ENCODE measurements at places on chromosomes 5 and 9. TPM values are rescaled to one million over a fixed set of nuclear protein-coding genes. Genes with fewer than 3 reads are reported as not detected.
A peak's percentile ranks its signal among the peaks of the same experiment; 100 is the strongest.

The PTGES gene
- total RNA-seq = 9.1 TPM

DNA sequence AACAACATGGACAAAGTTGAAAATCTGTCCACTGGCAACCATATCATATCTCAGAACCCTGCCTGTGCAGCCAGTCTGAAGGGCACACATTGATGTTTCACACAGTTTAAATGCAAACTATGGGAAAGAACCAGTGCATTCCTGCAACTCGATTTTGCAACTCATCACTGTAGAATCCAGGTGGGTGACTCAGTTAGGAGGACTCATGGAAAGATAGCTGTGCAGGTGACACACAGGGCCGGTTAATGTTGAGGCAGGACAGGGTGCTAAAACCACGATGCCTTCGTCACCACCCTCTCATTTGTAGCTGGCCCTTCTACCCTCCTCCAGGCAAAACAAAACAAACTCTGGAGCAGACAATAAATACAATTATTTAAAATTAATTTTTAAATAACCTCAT, 62.8 kb downstream of the TLE1 start:
- ATAC-seq = peak; percentile 88

The FGF1 gene
- 0.88 TPM for total RNA-seq

DNA sequence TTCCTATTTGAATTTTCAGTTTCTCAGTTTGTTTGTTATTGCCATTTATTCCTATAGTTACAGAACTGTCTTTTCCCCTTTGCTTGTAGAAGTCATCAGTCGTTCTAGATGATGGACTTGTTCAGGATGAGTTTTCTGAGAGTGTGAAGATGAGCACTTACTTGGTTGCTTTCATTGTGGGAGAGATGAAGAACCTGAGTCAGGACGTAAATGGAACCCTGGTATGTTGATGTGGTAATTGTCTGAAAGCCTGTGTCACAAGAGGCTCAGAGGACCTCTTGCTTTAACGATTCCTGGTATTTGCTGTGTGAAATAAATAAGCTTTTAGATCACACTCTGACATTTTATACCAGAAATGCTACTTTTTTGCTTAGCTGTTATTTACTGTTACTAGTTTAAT, 50.6 kb downstream of the LNPEP start:
- ATAC-seq = no peak

DNA sequence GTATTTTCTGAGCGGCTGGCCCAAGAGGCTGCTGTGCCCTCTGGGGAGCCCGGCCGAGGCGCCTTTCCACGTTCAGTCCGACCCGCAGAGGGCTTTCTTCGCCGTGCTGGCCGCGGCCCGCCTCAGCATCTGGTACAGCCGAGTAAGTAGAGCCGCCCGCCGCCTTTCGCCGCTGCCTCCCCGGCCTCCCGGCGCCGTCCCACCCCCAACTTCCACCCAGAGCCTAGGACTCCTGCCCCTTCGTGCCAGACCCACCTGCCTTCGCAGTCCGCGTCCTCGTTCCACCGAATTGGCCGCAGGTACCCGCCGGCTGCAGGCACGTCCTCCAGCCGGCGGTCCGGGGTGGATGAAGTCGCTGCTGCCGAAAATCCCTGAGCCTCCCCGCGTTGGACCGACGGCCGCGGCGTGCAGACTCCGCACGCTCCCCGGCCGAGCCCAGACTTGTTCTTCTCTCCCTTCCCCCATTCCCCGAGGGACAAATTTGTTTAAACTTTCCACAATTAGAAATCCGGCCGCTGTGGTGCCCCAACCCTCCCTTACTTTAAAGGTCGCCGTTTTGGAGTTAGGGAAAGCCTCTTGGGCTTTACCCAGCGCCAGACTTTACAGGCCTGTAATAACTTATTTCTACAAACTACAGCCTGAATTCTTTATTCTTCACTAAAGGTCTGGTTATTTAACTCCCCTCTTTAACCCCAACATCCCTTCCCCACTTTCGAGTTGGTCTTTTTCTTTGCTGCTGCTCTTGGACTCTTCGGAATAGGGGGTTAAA, 589 bp downstream of the RIC1 start:
- ATAC-seq = peak; percentile 22

DNA sequence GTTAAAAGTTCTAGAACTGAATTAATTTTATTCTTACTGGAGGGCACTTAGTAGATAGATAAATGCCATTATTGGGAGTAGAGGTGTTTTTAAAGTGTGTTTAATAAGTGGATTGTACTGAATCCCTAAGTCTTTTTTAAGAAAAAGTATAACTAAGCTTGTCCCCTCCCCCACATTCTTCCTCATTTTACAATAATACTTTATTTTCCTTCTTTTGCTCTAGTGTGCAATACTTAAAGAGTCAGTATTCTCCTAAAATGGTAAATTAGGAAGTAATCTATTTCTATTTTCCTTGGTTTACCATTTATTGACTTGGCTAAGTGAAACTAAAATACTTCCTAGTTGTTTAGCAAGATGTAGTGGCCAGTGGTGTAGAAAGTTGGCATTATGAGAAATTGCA, 11.6 kb downstream of the UBLCP1 start:
- ATAC-seq = no peak

The PGM5 gene
- 4.1 TPM for total RNA-seq

The NDUFB6 gene
- total RNA-seq = 39.2 TPM

The IQGAP2 gene
- total RNA-seq = 4.2 TPM

- ATAC-seq = no peak
Measured at GRCh38 chr9:126589349-126589748, 24.4 kb upstream of the LMX1B start.

DNA sequence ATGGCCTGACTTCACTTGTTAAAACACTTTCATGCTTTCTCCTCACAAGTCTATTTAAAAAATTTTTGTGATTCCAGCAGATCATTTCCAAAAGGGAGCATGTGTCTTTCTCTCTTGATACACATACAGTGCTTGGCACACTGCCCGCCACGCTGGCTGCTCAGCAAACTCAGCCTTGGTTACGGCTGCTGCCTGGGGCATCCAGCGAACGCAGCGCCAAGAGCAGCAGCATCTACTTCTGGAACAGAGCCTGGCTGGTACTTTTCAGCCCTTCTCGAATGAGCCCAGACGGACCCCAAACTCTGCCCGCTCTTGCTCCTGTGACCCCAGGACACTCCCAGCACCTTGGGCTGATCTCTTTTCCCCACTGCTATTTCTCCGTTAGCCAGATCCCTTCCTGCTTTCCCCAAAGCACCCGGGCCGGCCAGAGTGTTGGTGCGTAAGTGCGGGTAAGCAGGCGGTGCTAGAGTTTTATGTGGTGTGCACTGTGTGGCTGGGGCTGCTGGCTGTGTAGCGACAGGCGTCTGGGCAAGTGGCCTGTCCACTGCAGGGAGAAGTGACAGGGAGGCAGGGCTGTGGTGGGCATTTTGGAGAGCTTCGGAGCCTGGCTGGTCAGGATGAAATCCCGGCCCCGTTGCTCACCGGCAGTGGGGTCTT, 73.2 kb downstream of the SH3PXD2B start:
- no peak for ATAC-seq

The DAPK1 gene
- 5.4 TPM for total RNA-seq

DNA sequence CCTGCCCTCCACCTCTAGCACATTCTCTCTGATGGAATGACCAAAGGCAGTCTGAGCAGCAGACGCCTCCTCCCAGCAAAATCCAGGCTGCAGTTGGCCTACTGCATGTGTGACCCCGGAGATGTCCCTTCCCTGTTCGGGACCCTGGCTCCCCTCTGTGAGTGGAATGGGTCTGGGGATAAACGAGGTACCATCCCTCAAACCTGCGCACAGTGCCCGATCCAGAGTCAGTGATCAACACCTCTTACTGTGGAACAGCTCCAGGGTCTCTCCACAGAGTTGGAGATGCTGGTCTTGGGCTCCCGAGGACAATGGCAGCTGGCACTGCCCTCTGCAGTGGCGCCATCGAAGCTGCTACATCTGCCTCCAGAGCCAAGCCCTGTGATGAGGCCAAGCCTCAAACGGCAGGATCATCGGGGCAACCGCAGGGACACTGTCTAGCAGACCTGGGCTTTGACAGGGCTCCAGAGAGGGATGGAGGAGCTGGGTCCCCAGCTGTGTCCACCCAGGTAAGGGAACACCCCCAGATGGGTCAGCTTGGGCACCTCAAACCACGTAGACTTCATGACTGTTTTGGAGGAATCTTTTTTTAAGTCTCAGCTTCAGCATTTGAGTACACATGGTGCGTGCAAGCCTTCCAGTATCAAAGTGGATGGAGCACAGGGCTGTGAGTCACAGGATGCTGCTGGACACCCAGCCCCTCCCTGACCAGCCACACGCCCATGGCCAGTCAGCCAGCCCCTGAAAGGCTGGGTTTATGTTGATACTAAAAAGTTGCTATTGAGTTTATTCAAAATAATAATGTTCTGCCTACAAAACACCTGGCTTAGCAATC, 13.0 kb downstream of the MED10 start:
- ATAC-seq = no peak

- no peak for ATAC-seq
Measured at GRCh38 chr5:160537940-160538339, 116.3 kb downstream of the PTTG1 start.
